ENCODE measurements at places on chromosomes 13 and 19. TPM values are rescaled to one million over a fixed set of nuclear protein-coding genes. Genes with fewer than 3 reads are reported as not detected.

DNA sequence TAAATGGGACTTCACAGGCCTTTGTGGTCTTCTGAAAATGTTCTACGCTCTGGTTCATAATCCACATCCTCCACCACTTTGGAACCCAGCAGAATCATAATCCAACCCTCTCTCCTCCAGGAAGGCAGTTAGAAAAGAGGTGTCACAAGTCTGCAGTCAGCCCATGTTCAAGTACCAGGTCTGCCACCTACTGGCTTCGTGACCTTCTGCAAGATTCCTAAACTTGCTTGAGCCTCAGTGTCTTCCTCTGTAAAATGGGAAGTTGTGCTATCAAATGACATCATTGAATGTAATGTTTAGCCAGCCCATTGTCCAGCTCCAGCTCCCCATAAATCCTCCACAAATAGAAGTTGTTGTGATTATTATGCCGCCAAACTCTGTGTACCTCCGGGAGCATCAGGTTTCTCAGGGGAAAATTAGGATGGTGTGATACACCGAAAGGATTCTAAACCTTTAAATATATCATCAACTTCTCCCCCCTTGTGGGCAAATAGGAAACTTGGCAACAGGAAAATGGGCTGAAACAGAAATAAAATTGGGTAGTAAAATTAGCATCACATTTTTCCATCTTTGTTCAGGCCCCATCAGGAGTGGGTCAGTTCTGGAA is 109.7 kb downstream of the NUFIP1 start:
- no peak for DNase-seq
- H3K27me3 ChIP-seq = no peaks in the 10 kb centered on the region
- no peak overlapping the region for H3K27ac ChIP-seq
- H3K4me1 ChIP-seq = no peaks in the 10 kb centered on the region

- H3K4me1 ChIP-seq = peaks cover 19% of the 10 kb centered on the region
- no peak overlapping the region for H3K4me3 ChIP-seq
- H3K36me3 ChIP-seq = no peaks in the 10 kb centered on the region
- no peak for DNase-seq
- no peak overlapping the region for H3K27ac ChIP-seq
Measured at GRCh38 chr19:1602091-1602707, 3.1 kb downstream of the UQCR11 start.

DNA sequence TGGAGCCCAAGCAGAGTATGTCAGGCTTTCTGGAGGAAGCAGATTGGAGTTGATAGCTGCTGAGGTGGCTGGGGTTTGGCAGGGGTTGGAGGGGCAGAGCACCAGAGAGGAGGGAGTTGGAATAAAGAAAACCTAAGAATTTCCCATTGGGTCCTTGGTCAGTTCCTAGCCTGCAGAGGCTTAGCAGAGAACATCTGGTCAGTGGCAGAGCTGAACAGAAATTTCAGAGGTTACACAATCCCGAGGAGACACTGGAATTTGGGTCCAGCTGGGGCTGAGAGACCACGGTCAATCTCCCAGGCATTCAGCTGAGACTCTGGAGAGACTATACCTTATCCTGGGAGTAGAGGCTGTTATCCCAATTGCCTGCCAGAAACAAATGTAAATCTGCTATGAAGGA is 84.4 kb downstream of the DPY19L3 start:
- no peaks in the 10 kb centered on the region for H3K4me1 ChIP-seq
- H3K27me3 ChIP-seq = peaks cover 13% of the 10 kb centered on the region
- no peak overlapping the region for H3K4me3 ChIP-seq
- H3K27ac ChIP-seq = no peak overlapping the region
- DNase-seq = no peak

DNA sequence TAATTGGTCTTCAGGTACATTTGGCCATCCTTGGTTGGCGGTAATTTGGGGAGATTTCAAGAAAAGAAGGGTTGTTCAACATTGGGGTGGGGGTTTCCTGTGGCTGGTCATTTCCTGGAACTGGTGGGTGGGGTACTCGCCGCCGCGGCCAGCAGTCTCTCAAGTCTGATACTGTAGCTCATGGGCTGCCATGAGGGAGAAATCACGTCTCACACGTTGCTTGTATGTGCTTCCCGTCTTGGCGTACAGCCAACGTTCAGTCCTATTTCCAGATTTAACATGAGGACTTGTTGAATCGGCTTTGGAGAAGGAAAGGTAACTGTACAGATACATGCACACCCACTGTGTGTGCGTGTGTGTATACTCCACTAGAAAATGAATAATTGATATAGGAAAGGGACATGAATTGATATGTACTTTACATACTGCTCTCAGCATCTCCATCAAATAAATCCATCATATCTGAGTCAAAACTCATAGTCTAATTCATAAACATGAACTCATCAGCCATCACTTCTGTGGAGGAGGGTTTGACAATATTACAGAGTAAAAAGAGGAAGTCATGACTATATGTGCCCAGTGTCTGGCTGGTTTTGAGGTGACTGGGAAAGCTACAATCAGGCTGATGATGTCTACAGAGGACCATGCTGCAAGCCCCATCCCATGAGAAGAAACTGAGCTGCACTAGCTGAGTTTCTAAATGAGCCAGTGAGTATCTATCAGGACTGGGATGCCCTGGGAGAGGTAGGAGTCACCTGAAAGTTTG is 418.1 kb downstream of the TSHZ3 start:
- no peaks in the 10 kb centered on the region for H3K36me3 ChIP-seq
- H3K4me1 ChIP-seq = no peaks in the 10 kb centered on the region
- no peak overlapping the region for H3K4me3 ChIP-seq
- H3K27me3 ChIP-seq = no peaks in the 10 kb centered on the region

DNA sequence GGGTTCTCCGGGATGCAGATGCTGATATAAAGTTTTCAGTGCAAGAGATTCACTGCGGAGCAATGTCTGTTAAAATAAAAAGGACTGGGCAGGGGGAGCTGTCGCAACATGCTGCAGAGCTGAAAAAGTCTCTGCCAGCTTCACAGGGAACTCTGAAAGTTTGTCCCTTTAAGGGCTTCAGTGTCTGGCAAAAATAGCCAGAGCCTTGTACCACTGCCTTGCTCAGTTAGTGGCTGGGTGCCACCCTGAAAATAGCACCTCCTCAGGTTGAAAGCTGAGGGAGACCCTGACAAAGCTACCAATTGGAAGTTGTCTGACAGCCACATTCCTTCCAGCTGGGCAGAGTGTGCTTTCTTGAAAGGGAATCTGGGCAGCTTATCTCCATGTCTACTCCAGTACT is 3.0 kb upstream of the NDFIP2 start:
- peaks cover 13% of the 10 kb centered on the region for H3K4me1 ChIP-seq
- H3K27me3 ChIP-seq = no peaks in the 10 kb centered on the region
- no peak for DNase-seq
- H3K36me3 ChIP-seq = no peaks in the 10 kb centered on the region
- H3K27ac ChIP-seq = no peak overlapping the region

GRCh38 chr13:50740052-50740741 is 103.3 kb downstream of the DLEU7 start:
- no peak for DNase-seq
- H3K4me3 ChIP-seq = no peak overlapping the region
- no peaks in the 10 kb centered on the region for H3K27me3 ChIP-seq
- no peaks in the 10 kb centered on the region for H3K4me1 ChIP-seq
- H3K27ac ChIP-seq = no peak overlapping the region
- H3K36me3 ChIP-seq = no peaks in the 10 kb centered on the region

Gene TPM4
- total RNA-seq = 279 TPM

Gene CYP4F12
- 8.1 TPM for total RNA-seq

DNA sequence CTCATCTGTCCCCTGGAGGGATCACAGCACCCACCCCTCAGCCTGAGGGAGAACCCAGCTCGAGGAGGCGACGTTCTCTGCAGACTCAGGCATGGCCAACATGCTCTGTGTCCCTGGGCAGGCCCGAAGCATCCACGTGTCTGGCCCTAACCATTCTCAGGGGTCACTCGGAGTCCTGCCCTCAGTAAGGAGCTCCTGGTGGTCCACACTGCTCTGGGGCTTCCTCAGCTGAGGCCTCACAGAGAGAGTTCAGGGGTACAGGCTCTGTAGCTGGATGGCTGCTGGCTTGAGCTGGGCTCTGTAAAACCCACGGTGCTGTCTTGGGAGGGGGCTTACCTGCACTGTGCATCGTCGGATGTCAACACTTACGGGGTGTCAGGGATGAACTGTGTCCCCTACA is 4.4 kb upstream of the SIGLEC8 start:
- H3K4me1 ChIP-seq = no peaks in the 10 kb centered on the region
- DNase-seq = no peak
- H3K36me3 ChIP-seq = no peaks in the 10 kb centered on the region
- no peak overlapping the region for H3K27ac ChIP-seq

DNA sequence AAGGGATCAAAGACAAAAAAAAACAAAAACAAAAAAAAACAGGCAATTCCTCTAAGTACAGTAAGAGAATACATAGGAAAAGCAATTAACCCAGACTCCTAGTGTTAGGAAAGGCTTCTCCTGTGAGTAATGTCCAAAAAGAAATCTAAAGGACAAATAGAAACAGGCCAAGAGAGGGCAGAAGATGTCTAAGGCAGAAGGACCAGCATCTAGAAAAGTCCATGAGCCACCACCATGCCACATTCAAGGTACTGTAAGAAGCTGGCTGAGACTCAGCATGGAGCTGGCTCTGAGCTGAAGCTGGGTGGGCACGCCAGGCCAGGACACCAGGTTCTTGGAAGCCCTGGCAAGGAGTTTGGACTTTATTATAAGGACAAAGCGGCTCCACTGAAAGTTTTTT is 118.1 kb upstream of the FRY start:
- no peak overlapping the region for H3K4me3 ChIP-seq
- peaks cover 27% of the 10 kb centered on the region for H3K4me1 ChIP-seq
- no peaks in the 10 kb centered on the region for H3K36me3 ChIP-seq
- no peak for DNase-seq
- no peak overlapping the region for H3K27ac ChIP-seq

- H3K27me3 ChIP-seq = peaks cover 88% of the 10 kb centered on the region
- H3K4me1 ChIP-seq = no peaks in the 10 kb centered on the region
- no peak overlapping the region for H3K27ac ChIP-seq
- DNase-seq = no peak
- H3K36me3 ChIP-seq = no peaks in the 10 kb centered on the region
Measured at GRCh38 chr19:41528106-41528505, 47.9 kb upstream of the CEACAM21 start.

- no peak overlapping the region for H3K4me3 ChIP-seq
- no peaks in the 10 kb centered on the region for H3K4me1 ChIP-seq
- DNase-seq = no peak
- no peaks in the 10 kb centered on the region for H3K27me3 ChIP-seq
- H3K36me3 ChIP-seq = no peaks in the 10 kb centered on the region
- H3K27ac ChIP-seq = no peak overlapping the region
Measured at GRCh38 chr13:59755632-59756290, 408.0 kb downstream of the DIAPH3 start.

Gene SIAH3
- not detected for total RNA-seq

Gene LRRC25
- total RNA-seq = not detected

GRCh38 chr19:11247391-11247790 is 8.0 kb downstream of the ANGPTL8 start:
- H3K4me1 ChIP-seq = no peaks in the 10 kb centered on the region
- H3K36me3 ChIP-seq = peaks cover 4% of the 10 kb centered on the region
- H3K27ac ChIP-seq = no peak overlapping the region
- H3K4me3 ChIP-seq = no peak overlapping the region
- no peak for DNase-seq

DNA sequence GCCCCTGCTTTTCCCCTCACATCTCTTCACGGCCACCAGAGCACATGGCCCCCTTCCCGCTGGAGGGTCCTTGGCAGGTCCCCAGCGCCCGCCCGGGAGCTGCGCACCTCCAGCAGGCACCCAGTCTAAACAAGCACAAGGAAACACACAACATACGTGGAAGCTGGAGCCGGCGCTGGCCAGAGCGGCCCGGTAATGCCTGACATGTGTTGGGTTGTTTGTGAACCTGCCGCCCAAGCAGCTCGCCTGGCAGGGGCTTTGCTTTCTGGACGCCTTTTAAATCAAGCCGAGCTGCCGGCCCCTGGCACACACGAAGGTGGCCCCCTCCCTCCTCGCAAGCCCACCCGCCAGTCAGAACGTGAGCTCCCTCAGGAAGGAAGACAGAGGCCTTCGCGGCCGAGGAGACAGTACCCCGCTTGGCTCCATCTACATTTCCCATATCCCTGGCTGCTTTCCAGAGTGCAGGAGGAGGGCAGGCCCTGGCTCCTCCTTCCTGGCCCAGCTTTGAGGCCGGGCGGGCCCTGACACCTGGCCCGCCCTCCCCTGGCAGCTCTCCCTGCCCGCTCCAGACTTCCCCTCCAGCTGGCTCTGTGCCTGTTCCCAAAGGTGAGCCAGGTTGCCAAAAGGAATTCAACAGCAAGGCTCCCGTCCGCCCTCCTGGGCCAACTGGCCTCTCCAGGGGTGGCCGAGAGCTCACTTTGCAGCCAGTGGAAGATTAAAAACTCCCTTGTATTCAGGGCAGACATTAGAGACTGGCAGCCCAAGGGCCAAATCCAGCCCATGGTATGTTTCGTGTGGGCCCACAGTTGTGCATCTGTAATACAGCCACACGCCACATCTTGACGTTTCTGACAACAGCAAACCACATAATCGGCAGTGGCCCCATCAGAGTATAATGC is 28.7 kb downstream of the COMP start:
- peaks cover 40% of the 10 kb centered on the region for H3K4me1 ChIP-seq
- H3K27ac ChIP-seq = no peak overlapping the region
- no peaks in the 10 kb centered on the region for H3K36me3 ChIP-seq

DNA sequence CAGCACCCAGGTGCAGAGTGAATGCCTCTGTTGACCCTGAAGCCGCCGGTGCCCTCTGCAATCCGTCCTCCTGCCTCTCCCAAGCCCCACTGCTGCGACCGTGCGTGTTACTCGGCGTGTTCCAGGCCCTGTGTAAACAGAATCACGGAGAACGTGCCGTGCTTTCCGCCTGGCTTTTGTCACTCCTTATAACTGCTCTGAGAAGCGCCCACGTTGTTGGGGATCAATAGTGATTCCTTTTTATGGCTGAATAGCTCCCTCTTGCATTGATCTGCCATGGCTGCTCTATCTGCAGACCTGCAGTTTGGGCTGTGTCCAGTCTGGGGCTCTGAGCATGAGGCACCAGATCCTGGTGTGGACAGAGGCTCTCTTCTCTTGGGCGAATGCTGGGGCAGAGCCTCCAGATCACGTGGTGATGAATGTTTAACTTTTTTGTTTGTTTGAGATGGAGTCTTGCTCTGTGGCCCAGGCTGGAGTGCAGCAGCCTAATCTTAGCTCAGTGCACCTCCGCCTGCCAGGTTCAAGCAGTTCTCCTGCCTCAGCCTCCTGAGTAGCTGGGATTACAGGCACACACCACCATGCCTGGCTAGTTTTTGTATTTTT is 15.8 kb downstream of the ADPRHL1 start:
- no peaks in the 10 kb centered on the region for H3K4me1 ChIP-seq
- no peak for DNase-seq
- H3K27ac ChIP-seq = no peak overlapping the region
- H3K27me3 ChIP-seq = no peaks in the 10 kb centered on the region

Gene KLC3
- total RNA-seq = 30.7 TPM

GRCh38 chr19:49775742-49776370 is 9.1 kb downstream of the AP2A1 start:
- no peak overlapping the region for H3K27ac ChIP-seq
- H3K4me3 ChIP-seq = no peak overlapping the region
- DNase-seq = no peak
- no peaks in the 10 kb centered on the region for H3K36me3 ChIP-seq
